ENCODE measurements at places on chromosomes 1 and 21. TPM values are rescaled to one million over a fixed set of nuclear protein-coding genes. Genes with fewer than 3 reads are reported as not detected.

SEMA6C gene
- polyA plus RNA-seq, result 33.9 TPM

GJA5 gene
- polyA plus RNA-seq, result 26.9 TPM

OR14A2 gene
- not detected for polyA plus RNA-seq

TENT5C gene
- polyA plus RNA-seq, result 13.4 TPM

AIRE gene
- polyA plus RNA-seq, result 0.55 TPM

SH3D21 gene
- polyA plus RNA-seq, result 26.7 TPM

HSPA6 gene
- polyA plus RNA-seq, result 0.33 TPM

SPRR2G gene
- not detected for polyA plus RNA-seq

SLAMF8 gene
- polyA plus RNA-seq, result 0.42 TPM

MIXL1 gene
- polyA plus RNA-seq, result 0.40 TPM

FHAD1 gene
- polyA plus RNA-seq, result 2.9 TPM

- no peak for DNase-seq
These were observed 214.4 kb downstream of the NRIP1 start for GRCh38 chr21:14850394-14850793.

DNA sequence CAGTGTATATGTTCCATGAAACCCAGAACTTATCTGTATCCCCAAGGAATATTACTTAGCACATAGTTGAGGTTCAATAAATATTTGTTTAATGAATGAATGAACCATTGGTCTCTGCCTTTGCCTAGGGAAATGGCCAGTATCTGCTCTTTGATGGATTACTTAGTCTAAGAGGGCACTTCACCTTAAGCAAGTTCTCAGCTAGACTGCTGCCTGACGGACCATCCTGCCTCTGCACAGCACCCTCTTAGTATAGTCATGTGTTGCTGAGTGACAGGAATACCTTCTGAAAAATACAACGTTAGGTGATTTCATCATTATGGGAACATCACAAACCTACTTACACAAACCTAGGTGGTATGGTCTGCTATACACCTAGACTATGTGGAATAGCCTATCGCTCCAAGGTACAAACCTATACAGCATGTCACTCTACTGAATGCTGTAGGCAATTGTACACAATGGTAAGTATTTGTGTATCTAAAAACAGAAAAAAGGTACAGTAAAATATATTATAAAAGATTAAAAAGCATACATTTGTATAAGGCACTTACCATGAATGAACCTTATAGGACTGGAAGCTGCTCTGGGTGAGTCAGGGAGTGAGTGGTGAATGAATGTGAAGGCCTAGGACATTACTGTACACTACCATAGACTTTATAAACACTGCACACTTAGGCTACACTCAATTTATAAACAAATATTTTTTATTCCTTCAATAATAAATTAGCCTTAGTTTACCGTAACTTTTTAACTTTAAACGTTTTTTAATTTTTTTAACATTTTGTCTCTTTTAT is 83.7 kb upstream of the LRRC8D start:
- DNase-seq, result no peak

DNA sequence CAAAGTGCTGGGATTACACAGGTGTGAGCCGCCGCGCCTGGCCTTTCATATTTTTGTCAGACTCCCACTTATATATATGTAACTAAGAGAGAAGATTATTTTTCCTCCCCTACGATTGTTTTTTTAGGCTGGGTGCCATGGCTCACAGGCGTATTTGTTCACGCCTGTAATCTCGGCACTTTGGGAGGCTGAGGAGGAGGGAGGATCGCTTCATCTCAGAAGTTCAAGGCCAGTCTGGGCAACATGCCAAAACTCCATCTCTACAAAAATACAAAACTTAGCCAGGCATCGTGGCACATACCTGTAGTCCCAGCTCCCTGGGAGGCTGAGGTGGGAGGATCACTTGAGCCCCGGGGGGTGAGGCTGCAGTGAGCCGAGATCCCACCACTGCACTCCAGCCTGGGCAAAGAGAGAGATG is 23.9 kb upstream of the ITLN2 start:
- DNase-seq, result no peak

DNA sequence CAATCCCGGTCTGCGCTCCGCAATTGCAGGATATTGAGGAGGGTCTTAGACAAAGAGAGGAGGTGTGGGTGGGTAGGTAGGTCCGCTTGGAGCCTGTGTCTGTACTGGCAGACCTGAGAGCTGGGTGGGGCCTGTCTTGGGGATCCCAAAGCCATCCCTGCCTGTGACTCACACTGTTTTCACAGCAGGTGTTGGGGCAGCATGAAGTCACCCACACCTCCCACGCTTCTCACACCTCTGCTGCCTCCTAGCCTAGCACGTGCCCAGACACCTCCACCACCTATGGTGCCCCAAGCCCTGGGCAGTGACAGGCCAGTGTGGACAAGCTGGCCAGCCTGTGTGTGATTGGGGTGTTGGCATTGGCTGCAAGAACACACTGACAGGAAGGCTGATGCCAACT is 65.7 kb upstream of the ECE1 start:
- no peak for DNase-seq

DNA sequence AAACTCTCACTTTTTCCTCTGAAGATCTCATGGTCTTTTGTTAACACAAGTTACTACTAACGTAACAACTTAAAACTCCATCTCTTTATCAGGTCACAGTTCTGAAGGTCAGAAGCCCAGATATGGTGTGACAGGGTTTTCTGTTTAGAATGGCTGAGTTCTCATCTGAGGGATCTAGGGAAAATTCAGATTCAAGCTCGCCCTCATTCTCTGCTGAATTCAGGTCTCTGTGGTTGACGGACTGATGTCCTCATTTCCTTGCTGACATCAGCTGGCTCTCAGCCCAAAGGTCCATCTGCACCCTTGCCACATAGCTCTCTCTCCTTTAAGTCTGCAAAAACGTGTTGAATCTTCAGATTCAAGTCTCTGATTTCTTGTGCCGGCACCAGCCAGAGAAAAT is 6.1 kb upstream of the NTPCR start:
- DNase-seq, result no peak

DNA sequence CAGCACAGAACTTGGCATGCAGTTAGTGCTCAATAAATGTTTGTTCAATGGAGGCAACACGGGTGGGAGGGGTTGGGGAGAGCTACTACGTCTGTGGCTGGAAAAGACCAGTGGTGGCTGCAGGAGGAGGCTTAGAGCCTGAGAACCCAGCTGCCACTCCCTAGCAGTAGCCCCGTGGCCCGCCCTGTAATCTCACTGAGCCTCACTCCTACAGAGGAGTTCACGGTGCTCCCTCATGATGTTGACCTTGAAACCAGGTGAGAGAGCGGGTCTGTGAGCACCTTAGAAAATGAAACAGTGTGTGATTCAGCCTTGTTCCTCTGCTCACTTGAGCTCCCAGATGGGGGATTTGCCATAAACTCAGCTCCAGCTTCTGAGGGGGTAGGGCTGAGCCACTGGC is 299.6 kb downstream of the NPHP4 start:
- DNase-seq, result no peak

DNA sequence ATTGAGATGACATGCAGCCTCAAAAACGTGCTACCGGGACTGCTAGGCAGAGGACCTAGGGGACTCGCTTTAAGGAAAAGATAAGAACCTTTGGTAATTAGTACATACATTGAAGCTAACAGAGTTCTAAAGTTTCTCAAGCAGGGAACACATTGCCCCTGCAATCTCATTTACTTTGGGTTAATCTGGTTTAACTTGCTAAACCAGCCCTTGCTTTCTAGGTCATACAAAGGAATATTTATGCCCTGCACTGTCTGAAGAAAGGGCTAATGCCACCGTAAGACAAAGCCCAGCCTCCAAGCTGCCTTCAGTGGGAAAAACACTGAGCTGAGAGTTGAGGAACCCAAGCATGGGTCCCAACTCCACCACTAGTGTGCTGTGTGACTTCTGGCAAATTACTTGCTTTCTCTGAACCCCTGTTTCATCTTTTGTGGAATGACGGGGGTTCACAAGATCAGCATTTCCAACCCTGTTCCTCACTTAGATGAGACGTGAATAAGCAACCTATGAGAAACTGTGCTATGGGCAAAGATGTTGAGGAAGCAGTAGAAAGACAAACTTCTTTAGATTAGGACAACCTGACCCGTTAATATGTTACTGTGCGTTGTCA is 66.3 kb downstream of the VWA5B1 start:
- DNase-seq, result no peak

DNA sequence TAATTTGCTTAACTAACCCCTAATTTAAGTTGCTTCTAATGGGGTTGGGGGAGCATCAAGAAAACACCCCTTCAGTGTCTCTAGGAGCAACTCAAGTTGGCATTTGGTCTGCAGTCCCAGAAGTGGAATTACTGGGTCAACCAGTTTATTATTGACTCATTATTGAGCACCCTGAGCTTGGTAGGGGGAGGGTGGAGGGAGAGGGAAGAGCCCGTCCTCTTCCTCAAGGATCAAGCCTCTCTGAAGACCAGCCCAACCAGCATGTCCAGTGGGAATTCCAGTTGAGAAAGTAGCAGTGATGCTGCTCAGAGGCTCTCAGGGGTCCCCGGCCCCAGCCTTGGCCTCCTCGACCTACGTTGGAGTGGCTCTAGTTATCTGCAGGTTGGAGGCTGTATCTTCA is 2.1 kb upstream of the PLA2G2F start:
- DNase-seq, result no peak

GRCh38 chr1:217097819-217098218 is 374.6 kb upstream of the ESRRG start:
- DNase-seq, result no peak

DNA sequence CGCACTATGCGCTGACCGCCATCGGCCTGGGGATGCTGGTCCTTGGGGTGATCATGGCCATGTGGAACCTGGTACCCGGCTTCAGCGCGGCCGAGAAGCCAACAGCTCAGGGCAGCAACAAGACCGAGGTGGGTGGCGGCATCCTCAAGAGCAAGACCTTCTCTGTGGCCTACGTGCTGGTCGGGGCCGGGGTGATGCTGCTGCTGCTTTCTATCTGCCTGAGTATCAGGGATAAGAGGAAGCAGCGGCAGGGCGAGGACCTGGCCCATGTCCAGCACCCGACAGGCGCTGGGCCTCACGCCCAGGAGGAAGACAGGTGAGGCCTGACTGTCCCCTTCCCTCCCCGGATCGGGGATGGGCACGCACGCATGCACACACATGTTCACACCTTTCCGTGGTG is 31.9 kb upstream of the FHAD1 start:
- DNase-seq, result no peak

DNA sequence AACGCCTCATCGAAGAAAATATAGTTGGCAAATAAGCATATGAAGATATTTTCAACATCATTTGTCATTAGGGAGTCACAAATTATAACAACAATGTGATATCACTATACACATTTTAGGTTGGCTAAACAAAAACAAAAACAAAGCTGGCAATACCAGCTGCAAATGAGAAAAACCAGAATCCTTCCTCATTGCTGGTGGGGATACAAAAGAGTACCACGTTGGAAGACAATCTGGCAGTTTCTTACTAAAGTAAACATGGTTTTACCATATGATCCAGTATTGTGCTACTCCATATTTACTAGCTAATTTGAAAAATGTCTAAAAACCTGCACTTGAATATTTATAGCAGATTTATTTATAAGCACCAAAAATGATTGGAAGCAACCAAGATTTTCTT is 1204.1 kb downstream of the MRPL39 start:
- DNase-seq, result no peak

DNA sequence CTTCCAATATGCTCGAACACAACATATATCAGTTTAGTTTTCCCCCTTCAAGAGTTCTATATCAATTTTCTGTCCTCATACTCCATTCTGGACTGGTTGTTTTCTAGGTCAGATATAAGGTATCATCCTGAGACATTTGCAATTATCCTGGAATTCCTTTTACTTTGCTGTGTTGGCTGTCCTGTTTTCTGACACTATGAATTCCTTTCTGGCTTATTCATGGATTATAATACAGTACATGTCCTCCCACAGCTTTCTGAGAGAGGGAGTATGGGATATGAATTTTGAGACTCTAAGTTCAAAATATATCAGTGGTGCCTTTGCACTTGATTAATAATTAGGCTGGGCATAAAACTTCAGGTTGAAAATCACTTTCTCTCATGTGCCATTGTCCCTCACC is 11.9 kb downstream of the PHTF1 start:
- no peak for DNase-seq

DNA sequence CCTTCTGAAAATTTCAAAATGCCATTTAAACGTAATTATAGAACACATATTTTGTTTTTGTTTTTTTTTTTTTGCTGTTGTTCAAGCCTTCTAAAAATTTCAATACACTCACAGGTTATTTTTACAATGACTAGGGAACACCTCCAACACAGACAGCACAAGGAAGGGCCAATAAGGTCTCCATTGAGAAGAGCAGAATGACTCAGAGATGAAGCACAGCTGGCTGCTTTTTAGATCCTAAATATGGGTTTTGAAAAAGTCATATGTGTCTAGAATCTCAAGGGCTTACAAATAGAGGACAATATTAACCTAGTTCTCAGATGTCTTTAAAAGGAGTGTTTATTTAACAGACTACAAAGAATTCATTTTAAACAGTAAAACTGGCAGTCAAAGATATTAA is 104.6 kb downstream of the NEGR1 start:
- no peak for DNase-seq

DNA sequence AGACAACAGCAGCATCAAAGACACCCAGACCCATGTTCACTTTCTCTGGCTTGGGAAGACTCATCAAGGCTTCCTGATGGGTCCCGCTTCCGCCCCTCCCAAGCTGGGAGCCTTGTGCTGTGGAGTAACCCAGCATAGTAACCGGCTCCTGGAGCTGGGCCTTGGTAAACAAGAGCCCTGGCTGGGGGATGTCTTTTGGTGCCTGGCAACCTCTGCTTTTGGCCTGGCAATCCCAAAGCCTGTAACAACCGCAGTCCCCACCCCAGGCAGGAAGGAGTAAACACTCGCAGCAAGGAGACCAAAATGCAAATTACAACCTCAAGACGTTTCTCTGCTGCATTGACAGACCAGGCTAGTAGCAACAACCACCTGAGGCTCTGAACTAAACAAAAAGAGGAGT is 16.9 kb upstream of the THRAP3 start:
- no peak for DNase-seq

- no peak for DNase-seq
These were observed 317.6 kb upstream of the PLD5 start for GRCh38 chr1:242842094-242842493.

DNA sequence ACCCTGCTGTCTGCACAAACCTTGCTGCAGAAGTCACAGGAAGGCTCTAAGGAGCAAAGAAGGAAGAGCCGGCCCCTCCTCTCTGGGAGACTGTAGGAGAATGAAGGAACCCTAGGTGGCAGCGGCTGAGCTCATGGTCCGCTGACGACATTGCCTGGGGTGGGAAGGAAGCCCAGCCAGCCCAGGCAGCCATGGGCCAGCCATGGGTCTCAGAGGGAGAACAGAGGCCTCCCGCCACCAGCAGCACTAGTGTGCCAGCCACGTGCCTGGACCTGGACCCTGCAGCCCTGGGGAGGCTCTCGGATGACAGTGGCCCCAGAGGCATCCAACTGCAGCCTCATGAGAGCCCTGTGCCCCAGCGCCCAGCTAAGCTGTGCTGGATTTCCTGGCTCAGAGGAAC is 49.2 kb upstream of the POFUT2 start:
- no peak for DNase-seq

Data from left renal pelvis (tissue), 4 donors.